ENCODE measurements at places on chromosomes 12 and 14. TPM values are rescaled to one million over a fixed set of nuclear protein-coding genes. Genes with fewer than 3 reads are reported as not detected.
A peak's percentile ranks its signal among the peaks of the same experiment; 100 is the strongest.

GRCh38 chr12:119169150-119169549 lies 9.6 kb upstream of the HSPB8 start:
- H3K27me3 ChIP-seq: no peaks in the 10 kb centered on the region
- no peak overlapping the region for H3K27ac ChIP-seq

The CLEC2B gene
- 14.4 TPM for total RNA-seq

The JPH4 gene
- not detected for total RNA-seq

DNA sequence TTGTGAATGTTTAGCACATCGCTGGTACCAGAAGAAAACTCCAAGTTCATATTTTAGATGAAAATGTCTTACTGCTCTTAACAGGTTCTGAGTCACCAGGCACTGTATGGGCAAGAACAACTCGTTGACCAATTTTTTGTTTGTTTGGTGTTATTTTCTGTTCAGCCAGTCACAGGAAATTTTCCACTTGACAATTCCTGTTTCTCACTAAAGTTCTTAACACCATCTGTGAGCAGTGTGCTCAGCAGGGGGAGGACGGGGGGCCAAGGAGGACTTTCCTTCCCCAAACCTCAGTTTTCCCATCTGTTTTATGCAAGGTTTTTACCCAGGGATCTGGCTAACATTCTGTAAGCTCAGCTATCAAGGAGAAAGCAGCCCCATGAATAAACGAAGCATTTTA lies 3.0 kb downstream of the NUAK1 start:
- no peak for DNase-seq
- H3K4me1 ChIP-seq: peaks cover 74% of the 10 kb centered on the region
- H3K36me3 ChIP-seq: no peaks in the 10 kb centered on the region
- H3K4me3 ChIP-seq: peak overlapping the region; percentile 81
- peak overlapping the region; percentile 99 for H3K27ac ChIP-seq

The KRT78 gene
- total RNA-seq: not detected

- no peak overlapping the region for H3K4me3 ChIP-seq
- no peak for DNase-seq
- no peak overlapping the region for H3K27ac ChIP-seq
Measured at GRCh38 chr14:23916004-23916403, 37.6 kb upstream of the DHRS4 start.

GRCh38 chr12:26106347-26106746 lies 18.5 kb downstream of the BHLHE41 start:
- no peaks in the 10 kb centered on the region for H3K27me3 ChIP-seq
- H3K4me3 ChIP-seq: no peak overlapping the region
- peaks cover 55% of the 10 kb centered on the region for H3K4me1 ChIP-seq

The CCDC175 gene
- not detected for total RNA-seq

DNA sequence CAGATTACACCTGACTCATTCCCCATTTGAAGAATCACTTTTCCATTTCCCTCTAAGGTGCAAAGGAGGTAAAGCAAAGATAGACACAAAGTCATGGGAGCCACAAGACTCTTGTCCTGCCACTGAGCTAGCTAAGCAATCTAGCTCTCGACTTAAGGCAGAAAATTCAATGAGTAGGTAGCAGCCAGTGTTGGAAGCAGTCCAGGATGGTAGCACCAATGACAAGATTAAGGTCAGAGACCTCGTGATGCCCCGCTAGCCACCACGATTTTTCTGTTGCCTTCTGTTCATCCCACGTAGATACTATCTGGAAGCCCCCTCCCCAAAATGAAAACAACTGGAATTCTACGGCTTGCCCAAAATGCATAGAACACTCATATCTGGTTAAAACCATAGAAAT lies 1.4 kb downstream of the VAMP1 start:
- peak; percentile 45 for DNase-seq
- H3K27me3 ChIP-seq: no peaks in the 10 kb centered on the region
- H3K4me1 ChIP-seq: peaks cover 23% of the 10 kb centered on the region
- H3K36me3 ChIP-seq: peaks cover 21% of the 10 kb centered on the region

The CAPS2 gene
- total RNA-seq: 9.2 TPM

The PAWR gene
- total RNA-seq: 1.4 TPM

GRCh38 chr14:89586258-89587135 lies 169.5 kb upstream of the FOXN3 start:
- H3K4me3 ChIP-seq: no peak overlapping the region
- no peaks in the 10 kb centered on the region for H3K27me3 ChIP-seq
- peaks cover 3% of the 10 kb centered on the region for H3K4me1 ChIP-seq
- DNase-seq: no peak
- no peak overlapping the region for H3K27ac ChIP-seq

- no peak overlapping the region for H3K4me3 ChIP-seq
- peaks cover 16% of the 10 kb centered on the region for H3K4me1 ChIP-seq
Measured at GRCh38 chr14:69853774-69854173, 25.4 kb upstream of the SMOC1 start.

The PTPRQ gene
- total RNA-seq: not detected

DNA sequence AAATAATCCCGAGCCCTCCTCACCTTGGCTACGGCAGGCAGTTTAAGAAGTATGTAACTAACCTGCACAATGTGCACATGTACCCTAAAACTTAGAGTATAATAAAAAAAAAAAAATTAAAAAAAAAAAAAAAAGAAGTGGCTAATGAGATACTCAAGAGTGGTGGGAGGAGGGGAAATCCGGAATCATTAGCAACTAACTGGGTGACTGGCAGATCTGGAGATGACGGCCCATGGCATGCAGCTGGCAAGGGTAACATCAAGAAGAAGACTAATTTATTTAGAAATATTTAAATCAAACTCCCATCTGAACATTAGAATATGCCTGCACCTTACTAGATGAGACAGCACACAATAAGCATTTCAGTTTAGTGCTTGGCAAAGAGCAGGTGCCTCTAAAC lies 52.3 kb upstream of the TMCC3 start:
- H3K27me3 ChIP-seq: no peaks in the 10 kb centered on the region
- no peaks in the 10 kb centered on the region for H3K36me3 ChIP-seq
- H3K4me1 ChIP-seq: peaks cover 22% of the 10 kb centered on the region
- no peak for DNase-seq

DNA sequence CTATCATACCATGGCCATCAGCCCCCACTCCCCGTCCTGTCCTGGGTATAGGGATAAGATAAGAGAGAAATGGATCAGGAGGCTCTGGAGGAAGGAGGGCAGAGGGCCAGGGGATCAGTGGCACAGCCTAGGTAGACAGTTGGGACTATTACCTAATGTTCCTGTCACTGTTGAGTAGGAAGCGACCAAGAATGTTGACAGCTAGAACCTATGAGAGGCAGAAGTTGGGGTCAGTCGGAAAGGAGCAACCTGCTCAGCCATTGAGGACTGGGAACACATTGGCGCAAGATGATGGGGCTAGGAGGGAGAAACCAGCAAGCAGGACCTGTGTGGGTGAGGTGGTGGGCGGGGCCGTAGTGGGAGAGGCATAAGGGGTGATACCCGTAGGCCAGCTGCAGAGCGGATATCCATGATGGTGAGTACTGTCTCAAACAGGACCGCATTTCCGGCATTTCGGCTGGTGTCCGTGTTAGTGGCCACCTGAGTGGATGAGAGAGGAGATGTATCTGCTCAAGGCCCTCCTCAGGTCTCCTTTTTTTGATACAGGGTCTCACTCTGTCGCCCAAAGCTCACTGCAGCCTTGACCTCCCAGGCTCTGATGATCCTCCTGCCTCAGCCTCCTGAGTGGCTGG lies 3.3 kb downstream of the AP1G2 start:
- H3K36me3 ChIP-seq: no peaks in the 10 kb centered on the region
- H3K27ac ChIP-seq: no peak overlapping the region
- no peak overlapping the region for H3K4me3 ChIP-seq
- peaks cover 7% of the 10 kb centered on the region for H3K4me1 ChIP-seq
- no peak for DNase-seq
- H3K27me3 ChIP-seq: no peaks in the 10 kb centered on the region

DNA sequence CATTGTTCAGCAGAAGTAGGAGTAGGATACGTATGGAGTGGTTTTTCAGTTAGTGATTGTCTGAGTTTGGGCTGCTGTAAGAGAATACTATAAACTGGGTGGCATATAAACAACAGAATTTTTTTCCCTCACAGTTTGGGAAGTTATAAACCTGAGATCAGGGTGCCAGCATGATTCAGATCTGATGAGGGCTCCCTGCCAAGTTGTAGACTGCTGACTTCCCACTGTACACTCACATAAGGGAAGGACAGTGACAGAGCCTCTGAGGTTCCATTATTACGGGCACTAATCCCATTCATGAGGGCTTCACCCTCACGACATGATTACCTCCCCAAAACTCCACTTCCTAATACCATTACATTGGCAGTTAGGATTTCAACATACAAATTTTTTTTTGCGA lies 50.7 kb downstream of the ACSM4 start:
- DNase-seq: no peak
- H3K27ac ChIP-seq: no peak overlapping the region
- no peaks in the 10 kb centered on the region for H3K36me3 ChIP-seq

The NINJ2 gene
- total RNA-seq: 106 TPM

DNA sequence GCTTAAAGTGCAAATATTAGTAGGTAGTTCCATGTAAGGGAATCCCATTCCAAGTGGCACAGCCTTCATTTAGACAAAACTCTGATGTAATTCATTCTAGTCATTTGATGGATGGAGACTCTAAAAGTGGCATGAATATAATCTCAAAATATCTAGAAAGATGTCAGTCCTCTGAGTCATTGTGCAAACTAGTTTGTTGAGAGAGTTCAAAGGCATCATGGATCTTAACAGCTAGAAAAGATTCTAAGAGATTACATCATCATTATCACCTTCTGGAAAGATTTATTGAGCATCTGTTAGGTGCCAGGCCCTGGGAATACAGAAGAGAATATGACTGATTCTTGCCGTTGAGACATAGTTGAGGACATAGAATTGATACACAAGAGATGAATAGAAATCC lies 30.7 kb downstream of the CRADD start:
- no peak overlapping the region for H3K27ac ChIP-seq
- H3K36me3 ChIP-seq: peaks cover 4% of the 10 kb centered on the region
- peaks cover 54% of the 10 kb centered on the region for H3K4me1 ChIP-seq
- no peak for DNase-seq
- no peaks in the 10 kb centered on the region for H3K27me3 ChIP-seq
